ENCODE measurements at places on chromosomes 3 and 15.

- DNase-seq = no peak
Observed at GRCh38 chr15:84908564-84908963, 24.1 kb downstream of the SLC28A1 start.

DNA sequence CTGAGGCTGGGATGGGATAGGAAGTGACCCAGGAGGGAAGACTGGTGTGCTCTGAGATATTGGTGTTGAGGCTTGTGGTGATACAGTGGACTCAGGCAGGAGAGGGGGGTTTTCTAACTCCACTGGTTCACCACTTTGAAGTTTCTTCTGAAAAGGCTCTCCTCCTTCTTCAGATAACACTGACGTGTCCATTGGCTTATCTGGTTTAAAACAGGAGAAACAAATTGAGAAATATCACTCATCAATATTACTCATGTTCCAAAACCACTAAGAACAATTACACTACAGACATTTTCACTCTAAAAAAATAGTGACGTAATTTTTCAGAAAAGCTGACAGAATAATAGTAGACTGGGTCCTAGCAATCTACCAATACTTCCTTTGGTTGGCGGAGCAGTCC is 23.1 kb downstream of the TP53BP1 start:
- no peak for DNase-seq

DNA sequence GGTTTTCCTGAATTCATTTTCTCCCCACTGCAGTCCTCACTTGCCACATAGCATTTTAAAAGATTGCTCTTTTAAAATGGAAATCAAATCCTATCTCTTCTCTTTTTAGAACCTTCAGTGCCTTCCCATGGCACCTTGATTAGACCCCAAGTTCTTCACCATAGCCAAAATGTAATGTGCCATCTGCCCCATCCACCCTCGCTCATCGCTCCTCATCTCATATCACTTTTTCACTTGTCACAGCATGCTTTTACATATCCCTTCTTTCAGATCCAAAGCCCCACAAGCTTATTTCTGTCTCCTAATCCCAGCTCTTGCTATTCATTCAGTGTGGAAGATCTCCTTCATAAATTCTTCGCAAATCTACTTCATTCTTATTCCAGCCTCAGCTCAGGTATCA is 161.7 kb downstream of the CD47 start:
- DNase-seq = no peak

GRCh38 chr3:42014921-42015533 is 53.1 kb upstream of the ULK4 start:
- DNase-seq = no peak

GRCh38 chr15:32889214-32889613 is 171.4 kb downstream of the GREM1 start:
- DNase-seq = no peak

DNA sequence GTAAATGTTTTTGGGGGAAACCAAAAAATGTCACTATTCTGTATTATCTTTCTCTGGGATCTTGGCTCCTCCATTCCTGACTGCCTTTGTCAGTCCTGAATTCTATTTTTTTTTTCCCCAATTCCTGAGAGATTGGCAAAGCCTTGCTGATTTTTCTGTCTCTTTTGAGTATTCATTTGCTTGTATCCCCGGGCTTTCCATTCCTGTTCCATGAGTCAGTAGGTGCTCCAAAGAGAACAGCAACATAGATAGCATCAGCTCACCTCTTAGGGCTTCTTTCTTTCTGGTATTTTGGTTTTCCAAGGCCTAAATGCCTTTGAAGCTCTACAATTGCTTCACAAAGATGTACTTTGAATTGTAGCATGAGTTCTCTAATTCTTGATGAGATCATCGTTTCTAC is 271.7 kb upstream of the LRRC3B start:
- DNase-seq = no peak

DNA sequence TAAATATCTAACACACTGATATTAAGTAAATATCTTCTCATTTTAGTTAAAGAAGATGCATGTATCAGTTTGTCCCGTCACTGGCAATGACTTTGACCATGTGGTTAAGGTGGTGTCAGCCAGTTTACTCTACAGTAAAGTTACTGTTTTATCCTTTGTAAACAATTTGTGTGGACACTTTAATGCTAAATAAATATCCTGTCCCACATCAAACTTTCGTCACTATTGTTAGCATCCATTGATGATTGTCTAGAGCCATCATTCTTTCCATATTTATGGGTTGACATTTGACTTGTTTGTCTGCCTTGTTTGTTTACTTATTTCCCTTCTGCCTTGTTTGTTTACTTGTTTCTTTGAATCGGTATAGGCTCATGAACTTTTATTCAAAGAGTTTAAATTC is 11.0 kb upstream of the GPD1L start:
- no peak for DNase-seq

GRCh38 chr3:114809668-114810413 is 337.2 kb downstream of the ZBTB20 start:
- DNase-seq = no peak

- DNase-seq = peak; percentile 61
Observed at GRCh38 chr15:76196269-76197231, 114.7 kb downstream of the ETFA start.

- no peak for DNase-seq
Observed at GRCh38 chr15:27094235-27094634, 123.3 kb downstream of the GABRG3 start.

DNA sequence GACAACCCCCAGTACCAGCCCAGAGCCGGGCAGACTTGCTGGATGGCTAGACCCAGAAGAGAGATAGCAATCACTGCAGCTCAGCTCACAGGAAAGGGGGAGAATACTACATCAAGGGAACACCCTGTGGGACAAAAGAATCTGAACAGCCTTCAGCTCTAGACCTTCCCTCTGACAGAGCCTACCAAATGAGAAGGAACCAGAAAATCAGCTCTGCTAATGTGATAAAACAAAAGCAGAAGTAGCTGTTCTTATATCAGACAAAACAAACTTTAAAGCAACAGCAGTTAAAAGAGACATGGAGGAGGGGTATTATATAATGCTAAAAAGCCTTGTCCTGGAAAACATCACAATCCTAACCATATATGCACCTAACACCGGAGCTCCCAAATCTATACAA is 283.3 kb downstream of the KLF13 start:
- no peak for DNase-seq

DNA sequence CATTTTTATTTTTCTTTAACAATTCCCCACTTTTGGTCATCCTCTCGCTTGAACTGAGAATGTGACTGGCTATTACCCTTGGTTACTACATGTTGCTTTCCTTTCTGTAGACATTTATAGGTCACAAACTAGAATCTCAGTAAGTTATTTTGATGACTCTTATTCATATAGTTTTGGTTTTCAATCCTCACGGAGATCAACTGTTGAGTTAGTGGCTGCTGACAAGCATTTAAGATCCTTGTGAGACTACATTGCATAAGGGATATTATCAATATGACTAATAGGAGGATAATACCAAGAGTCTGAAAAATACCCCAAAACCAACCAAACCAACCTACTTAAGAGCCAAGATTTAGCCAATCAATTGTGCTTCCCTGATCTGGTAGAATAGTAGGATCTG is 16.3 kb downstream of the CCR3 start:
- DNase-seq = no peak

GRCh38 chr3:32989171-32989570 is 37.7 kb downstream of the CCR4 start:
- DNase-seq = no peak

GRCh38 chr3:165339753-165340152 is 143.6 kb upstream of the SLITRK3 start:
- DNase-seq = no peak

DNA sequence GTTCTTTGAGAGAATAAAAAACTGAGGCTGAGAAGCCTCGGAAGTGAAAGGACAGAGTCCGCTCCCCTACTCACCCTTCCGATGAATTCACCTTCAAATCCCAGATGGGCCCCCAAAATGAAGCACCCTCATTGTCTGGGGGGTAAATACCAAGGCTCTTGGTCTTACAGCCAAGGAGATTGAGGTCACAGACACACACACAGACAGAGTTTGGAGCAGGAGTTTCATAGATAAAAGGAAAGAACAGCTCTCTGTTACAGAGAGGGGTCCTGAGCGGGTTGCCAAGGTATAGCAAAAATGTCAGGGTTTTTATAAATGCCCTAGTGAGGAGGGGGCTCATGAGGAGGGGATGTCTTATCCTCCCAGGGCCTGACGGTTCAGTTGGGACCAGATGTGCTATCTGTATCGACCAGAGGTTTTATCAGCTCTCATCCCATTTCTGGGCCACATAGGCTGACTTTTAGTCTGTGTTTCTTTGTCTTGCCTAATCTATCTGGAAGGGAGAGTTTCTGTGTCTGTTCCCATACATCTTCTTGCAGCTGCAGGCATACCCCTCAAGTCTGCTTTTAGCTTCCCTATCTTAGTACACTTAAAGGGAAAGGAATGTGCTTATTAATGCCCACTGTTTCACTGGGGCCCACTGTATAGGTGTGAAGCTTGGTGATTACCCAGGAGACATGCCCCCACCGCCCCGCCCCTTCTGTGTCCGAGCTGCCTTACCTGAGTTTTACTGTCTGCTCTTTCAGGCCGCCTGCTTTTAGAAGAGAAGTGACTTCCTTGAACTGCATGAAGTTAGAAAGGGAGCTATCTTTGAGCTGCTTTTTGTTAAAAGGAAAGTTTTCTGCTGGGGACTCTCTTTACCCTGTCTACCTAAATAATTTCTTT is 66.8 kb upstream of the ATP11B start:
- DNase-seq = no peak

DNA sequence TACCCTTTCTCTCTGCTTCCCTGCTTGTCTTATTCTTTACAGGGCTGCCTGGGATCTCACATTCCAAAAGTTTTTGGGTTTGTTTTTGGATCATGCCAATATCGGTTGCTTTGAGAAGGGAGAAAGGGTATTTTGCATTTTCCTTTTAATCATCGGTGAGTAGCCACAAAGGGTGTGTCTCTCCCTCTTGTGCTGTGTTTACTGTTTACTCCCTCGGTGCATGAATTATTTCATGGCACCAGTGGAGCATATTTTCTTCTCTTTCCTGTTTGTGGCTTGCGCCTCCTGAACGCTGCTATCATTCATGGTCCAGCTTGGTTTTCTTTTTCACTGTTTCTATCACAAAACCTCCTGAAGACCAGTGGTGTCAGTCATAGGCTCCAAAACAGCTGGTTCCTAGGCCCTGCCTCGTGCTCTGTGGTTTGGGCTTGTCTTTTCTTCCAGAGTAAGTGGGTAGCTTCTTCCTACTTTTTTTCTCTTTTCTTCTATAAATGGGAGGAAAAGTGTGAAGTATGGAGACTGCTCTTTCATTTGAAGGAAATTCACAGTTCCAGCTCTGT is 54.9 kb downstream of the IGF1R start:
- DNase-seq = no peak

DNA sequence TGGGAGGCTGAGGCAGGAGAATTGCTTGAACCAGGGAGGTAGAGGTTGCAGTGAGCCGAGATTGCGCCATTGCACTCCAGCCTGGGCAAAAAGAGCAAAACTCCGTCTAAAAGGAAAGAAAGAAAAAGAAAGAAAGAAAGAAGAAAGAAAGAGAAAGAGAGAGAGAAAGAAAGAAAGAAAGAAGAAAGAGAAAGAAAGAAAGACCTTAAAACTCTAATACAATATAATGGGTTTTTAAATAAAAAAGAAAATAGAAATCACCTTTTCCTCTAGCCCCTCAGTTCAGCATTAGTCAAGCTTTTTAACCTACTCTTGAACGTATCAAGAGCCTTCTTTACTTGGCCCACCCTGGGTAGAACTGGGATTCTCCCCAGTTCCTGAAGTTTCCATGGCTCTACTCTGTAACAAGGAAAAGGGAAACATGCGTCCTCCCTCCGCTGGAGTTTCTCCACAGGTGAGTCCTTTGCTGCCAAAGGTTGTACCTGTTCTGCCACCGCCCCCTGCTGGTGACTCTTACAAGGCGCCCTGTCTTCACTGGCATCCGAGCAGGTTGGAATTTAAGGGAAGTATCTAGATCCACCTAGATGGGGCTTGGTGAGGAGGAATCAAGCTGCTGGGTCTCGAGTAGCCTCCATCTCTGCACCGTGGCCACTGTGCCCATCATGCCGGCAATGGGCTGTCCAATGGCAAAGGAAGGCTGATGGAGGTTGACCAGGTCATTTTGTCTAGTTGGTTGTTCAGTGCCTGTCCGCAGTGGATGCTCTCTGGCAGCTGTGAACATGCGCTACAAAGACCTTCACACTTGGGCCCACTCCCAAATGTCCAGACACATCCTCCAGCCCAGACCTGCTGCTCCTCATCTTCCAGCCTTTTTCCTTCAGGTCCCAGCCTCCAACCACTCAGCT is 20.6 kb upstream of the EPHB3 start:
- peak; percentile 75 for DNase-seq

GRCh38 chr15:59266028-59266427 is 59.4 kb downstream of the LDHAL6B start:
- DNase-seq = no peak

DNA sequence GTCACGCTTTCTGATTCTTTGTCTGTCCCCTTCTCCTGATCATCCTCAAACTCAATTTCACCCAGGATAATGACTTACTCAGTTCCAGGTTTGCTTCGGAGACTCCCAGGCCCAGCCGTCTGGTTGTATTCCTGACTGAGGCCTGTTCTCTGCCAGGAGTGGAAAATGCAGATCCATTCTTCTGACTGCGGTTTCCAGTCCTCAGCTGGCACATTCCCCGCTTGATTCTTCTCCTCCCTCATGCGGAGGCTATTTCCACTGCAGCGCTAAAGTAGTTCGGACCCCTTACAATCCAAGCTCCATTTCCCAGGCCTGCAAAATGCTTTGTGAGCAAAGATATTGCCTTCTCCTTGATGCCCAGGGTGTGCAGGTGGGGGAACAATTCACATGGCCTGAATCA is 47.2 kb upstream of the GALNT15 start:
- no peak for DNase-seq

GRCh38 chr15:39583596-39584265 is 2.9 kb downstream of the THBS1 start:
- DNase-seq = no peak

Measured in PC-9 (cell line).